HepG2 (cell line): ENCODE measurements at places on chromosomes 7 and 10. TPM values are rescaled to one million over a fixed set of nuclear protein-coding genes. Genes with fewer than 3 reads are reported as not detected.

DNA sequence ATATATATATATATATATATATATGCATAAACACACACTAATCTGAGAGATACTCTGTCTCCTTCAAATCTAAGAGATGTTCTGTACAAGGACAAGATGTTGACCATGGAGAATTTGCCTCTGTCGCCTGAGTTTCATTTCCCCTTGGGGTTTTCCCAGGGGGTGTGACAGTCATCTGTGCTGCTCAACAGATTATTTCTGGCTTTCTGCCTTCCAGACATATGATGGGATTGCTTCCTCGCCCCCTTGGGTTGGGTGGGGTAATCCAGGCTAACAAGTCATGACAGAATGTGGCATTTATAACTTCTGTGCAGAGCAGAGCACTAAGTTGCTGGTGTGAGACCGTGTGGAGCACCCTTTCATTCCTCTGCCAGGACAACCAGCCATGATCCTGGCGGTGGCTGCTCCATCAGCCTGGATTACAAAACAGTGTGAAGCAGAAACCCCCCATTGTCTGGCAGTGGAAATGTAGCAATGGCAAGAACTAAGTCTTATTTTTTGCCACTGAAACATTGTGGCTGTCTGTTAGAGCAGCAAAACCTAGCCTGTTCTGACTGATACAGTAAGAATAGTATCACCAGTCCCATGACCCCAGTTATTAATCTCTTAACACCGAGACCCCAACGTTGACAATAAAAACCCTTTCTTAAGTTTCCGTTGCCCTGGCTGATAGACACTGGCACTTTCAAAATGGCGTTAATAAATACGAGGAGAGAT is 13.7 kb upstream of the USP6NL start:
- DNase-seq, result no peak

- DNase-seq, result no peak
These were observed 91.7 kb downstream of the ELFN1 start for GRCh38 chr7:1761774-1762173.

DNA sequence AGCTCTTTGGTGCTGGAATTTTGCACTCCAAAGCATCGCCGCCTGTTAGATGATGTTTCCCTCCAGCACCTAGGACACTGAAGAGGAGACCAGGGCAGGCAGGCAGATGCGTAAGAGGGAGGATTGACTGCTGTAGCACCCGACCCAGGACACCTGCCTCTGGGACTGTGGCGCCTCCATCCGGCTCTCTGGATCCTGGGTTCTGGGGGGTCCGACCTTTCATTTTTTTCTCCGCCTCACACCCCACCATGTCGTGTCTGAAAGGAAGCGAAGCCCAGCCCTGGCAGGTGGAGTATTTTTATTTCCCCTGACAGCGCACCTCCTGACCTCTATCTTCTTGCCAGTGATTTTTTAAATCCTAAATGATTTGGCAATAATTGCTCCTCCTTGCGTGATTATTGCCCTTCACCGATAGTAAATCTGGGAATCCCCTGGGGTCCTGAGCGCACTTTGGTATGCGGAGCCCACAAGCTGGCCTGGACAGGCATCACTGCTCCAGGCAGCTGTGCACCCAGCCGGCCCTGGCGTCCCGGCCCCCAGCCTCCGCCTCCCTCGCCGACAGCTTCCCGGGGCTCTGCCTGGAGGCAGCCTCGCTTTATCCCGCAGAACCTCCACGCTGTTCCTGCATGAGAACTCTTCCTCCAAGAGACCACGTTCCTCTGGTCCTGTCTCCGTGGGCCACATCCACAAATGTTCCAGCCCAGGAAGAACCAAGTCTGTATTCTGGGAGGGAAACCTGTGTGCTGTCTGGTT is 48.4 kb downstream of the LHPP start:
- DNase-seq, result no peak

GRCh38 chr7:134671609-134672008 is 25.0 kb downstream of the BPGM start:
- no peak for DNase-seq

DNA sequence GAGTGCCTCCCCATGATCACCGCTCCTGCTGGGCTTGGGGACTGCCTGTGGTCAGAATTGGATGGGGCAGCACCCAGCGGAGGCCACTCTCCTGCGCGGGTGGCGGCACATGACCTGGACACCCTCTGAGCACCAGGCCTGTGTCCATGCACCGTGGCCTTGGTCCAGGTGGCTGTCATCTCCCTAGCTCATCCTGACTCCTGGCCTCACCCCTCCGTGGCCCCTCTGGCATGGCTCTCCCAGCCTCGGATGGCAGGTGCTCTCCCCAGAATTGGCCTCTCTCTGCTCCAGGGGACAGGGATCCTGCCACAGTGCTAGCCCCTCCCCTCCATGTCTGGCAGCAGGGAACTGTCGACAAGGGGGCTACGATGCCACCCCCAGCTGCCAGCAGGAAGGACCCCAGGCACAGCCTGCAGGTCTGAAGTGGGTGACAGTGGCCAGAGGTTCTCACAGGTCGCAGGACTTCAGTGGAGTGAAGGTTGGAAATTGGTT is 37.2 kb upstream of the BTBD16 start:
- DNase-seq, result no peak

Gene MYH16
- 0.15 and 0.20 TPM in 2 replicates for total RNA-seq

Gene TMEM270
- total RNA-seq, result not detected in 2 replicates

Gene SORCS3
- total RNA-seq, result not detected in 2 replicates
